ENCODE measurements at places on chromosomes 13 and 19.

DNA sequence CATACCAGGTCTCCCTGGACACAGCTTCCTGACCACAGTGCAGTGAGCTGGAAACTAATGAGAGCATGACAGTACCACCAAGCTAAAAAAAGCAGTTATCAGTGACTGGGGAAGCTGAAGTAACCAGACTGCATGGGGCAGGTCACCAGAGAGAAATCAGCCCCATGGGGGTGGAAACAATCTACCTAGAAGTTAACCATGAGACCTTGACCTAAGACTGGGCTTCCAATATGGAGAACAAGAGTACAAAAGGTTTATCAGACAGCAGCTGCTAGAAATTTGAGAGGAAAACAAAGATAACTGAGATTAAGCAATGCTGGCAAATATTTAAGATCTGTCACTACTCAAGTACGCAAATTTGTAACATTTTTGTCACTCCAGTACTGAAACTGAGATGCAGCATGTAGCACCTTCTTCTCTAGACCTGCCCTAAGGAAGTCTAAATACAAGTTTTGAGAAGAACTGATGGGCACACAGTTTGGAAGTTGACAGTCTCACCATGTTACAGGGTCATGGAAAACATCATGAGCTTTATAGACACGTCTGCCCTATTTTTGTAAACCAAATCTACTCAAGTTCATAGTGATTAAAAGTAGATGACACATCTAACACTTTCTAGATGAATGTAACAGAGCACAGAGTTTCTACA is 2641.8 kb upstream of the PCDH20 start:
- no peak for DNase-seq

GRCh38 chr13:101398191-101398590 is 18.1 kb downstream of the NALCN start:
- DNase-seq = no peak

DNA sequence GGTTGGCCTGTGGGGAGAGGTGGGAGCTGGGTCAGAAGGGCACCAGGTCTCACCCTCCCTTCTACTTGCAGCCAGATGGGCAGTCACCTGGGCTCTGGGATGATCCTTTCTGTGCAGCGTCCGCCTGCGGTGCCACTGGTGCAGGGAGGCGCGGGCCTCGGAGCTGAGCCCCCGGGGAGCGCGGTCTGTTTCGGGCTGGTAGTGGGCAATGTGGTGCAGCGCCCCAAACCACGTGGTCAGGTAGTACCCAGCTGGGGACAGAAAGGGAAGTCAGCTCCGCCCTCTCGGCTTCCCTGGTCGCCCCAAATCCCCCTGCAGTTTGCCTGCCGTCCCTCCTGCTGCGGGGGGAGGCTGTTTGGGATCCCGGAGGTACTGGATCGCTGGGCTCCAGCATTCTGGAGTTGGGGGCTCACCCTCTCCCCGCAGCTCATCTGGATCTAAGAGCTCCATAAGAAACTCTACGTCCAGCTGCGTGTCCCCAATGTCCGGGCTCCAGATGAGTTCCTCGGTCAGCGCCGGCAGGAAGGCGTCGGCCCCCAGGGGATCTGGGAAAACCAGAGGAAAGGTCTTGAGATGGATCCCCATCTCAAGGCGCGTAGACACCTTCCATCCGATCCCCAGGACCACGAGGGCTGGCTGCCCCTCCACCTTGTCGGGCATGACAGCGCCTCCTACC is 8.8 kb downstream of the RINL start:
- no peak for DNase-seq

DNA sequence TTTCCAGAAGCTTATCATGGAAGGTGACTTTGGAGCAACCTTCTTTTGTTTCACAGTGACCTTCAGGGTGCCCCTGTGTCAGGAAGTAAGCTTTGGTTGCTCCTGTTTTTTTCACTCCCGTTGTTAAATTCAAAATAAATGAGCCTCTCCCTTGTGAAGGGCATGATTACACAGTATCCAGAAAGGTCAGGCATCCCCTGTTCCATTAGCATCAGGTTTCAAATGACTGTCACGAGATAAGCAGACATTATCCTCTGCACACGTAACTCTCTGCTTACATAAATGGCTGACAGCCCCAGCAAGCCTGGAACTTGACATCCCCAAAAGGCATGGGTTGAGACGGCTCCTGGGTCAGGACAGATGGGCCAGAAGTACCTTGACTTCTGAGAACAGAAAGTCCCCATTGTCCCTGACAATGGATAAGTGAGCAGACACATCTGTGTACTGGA is 52.0 kb downstream of the RAB20 start:
- DNase-seq = no peak

- no peak for DNase-seq
Observed at GRCh38 chr13:45398877-45399276, 19.3 kb downstream of the SLC25A30 start.

GRCh38 chr13:71758828-71759227 is 108.2 kb downstream of the DACH1 start:
- DNase-seq = no peak

DNA sequence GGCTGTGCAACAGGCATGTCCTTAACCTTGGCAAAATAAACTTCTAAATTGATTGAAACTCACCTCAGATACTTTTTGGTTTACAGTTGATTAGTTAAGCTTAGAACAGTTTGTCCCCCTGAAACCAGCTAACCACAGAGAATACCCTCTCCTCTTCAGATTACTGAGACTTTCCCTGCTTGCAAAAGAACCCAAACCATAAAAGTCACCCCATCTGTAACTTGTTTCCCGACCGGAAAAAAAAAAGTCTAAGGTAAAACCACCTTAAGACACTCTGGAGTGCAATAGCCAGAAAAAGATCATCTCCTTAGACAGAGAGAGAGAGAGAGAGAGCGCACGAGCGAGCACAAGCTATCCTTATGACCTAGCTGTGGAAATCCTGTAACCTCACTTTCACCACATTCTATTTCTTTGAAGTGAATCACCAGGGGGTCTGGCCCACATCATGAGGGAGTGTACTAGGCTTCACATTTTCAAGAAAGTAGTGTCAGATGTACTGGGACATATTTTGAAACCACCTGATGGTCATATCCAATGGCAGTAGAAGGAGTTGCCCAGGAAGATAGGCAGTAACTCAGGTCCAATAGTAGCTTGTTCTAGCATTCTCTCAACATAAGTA is 11.1 kb upstream of the GTF2F2 start:
- no peak for DNase-seq

GRCh38 chr19:35725216-35725861 is 7.5 kb downstream of the KMT2B start:
- DNase-seq = no peak

GRCh38 chr19:51811344-51811743 is 16.4 kb downstream of the FPR3 start:
- DNase-seq = no peak

DNA sequence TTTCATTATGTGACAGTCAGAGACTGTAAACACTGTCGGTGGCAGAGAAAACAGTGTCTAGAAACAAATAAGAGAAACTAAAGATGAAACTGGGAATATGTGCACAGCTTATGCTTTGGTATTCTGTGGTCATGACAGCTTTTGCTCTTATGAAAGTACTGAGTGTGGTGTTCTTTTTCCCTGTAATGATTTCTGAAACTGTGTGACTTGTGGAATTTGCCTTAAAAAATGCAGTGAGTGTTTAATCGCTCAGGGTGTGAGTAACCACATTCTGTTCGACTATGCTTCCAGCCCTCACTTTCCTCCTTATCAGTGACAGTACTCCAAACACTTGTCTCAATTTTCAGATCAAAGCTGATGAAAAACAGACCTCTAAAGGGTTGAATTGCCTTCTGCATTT is 66.9 kb upstream of the DIAPH3 start:
- DNase-seq = no peak

DNA sequence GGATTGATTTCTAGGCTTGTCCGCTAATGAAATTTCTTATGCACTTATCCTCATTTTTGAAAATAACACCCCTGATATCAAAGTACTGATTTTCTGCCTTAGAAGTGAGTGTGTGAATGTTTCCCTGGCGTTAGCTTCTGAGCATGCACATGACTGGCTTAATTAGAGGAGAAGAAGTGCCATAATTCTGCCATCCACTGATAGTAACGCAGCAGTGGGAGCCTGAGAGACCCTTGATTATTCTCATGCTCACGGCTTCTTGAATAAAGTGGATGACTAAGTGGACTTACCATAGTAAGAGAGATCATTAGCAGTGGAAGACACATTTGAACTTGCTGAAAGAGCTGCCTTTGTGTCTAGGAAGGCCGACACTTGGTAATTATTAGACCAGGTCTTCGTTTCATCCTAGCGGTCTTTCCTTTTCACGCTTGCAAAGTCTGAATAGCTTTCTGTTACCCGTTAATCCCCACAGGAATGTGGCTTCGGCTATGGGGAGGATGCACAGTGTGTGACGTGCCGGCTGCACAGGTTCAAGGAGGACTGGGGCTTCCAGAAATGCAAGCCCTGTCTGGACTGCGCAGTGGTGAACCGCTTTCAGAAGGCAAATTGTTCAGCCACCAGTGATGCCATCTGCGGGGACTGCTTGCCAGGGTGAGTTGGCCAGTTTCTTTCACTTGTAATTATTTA is 45.3 kb downstream of the TNFRSF19 start:
- DNase-seq = no peak

DNA sequence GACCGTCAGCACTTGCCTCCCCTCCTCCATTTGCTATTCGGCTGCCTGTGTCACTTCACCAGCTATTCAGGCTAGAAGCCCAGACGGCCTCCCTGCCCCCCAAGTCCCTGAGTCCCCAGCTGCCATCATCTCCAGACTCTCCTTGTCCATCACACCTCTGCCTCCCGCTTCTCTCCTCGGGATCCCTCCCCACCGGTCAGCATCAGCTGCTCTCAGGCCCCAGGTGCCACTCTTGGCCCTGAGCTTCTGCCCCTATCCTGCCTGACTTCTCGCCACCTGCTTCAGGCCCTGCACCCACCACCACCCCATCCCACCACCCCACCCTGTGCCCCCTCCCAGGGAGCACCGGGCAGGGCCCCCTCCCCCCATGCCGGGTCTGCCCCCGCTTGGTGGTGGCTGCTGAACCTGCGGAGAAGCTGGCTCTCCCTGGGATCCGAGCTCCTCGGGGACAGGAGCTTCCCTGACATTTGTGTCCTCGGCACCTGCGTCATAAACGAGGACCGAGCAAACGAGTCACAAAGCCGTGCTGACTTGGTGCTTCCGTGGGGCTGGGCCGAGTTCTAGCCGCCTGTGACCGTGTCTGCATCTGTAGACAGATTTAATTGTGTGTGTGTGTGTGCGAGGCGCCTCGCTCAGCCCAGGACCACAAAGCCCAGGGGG is 70.3 kb upstream of the MCF2L start:
- no peak for DNase-seq

DNA sequence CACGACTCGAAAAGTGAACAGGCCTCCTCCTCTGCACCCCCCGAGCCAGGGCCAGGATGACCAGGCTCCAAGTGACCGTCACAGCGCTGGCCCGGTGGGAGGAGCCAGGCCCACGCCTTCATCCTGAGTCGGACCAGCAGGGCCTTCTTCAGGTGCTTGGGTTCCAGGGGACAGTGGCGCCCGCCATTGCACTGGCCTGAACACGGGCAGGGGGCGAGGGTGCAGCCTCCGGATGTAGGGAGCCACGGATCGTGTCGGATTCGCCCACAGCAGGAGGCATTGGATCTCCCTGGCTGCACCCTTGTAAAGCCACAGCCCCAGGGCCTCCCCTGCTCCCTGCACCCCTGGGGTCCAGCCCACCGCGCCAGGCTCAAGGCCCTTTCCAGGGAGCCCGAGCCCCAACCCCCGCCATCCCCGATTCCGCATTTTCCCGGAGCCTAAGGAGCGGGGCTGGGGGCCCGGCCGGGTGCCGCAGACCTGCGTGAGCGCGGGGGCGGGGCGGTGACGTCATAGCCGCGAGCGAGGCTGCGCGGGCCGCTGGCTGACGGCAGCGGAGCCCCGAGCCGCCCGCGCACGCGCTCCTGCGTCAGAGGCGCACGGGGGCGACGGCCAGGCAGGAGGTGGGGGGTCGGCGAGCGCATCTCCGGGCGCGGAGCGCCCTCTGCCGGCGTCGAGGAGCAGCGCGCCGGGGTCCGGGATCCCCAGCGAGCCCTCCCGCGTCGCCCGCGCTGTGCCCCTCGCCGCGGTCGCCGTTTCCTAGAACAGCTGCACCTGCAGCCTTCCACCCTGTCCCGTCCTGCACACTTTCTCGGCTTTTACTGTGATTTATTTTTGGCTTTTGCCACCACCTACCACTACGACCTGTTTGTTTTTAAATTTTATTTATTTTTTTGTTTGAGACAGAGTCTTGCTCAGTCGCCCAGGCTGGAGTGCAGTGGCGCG is 1.5 kb upstream of the ATP5F1D start:
- DNase-seq = peak; percentile 87

DNA sequence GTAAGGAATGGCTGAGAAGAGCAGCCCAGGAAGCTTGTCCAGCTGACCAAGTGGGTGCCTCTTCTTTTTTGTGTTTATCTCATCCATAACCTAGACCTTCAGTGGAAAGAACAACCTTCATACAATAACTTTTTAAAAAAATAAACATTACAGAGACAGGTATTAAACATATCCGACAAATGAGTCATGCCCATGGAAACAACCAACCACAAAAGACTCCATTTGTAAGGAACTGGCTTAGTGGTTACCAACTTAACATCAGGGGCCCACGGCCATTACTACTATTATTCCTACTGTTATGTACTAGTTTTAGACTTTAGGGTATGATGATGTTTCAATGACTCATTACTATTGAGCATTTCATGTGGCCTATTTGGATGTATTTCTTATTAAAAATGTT is 191.7 kb upstream of the SERP2 start:
- no peak for DNase-seq

GRCh38 chr19:34667349-34668076 is 9.4 kb downstream of the SCGB2B2 start:
- no peak for DNase-seq

GRCh38 chr19:10946958-10947657 is 13.7 kb upstream of the SMARCA4 start:
- DNase-seq = no peak

DNA sequence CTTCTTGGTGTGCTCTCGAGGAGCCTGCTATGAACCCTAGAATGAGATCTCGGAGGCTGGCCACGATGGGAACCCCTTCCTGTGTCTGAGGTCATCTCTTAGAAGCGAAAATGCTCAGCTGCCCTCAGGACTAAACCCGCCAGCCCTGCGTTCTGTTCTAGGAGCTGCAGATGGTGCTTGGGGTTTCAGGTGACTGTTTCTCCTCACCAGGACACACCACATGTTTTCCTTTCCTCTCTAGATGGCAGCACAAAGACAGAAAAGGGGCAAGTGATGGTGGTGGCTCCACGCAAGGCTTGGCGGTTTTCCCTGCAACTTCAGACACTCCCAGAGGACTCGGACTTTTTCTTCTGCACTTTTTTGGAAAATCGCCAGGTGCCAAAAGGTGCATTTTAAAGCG is 60.1 kb downstream of the RNASEH2B start:
- DNase-seq = no peak

- DNase-seq = no peak
Observed at GRCh38 chr19:4816202-4816949, 15.1 kb downstream of the TICAM1 start.

GRCh38 chr19:18421371-18421959 is 2.3 kb downstream of the SSBP4 start:
- no peak for DNase-seq

- DNase-seq = no peak
Observed at GRCh38 chr13:32314271-32315237, 609 bp downstream of the ZAR1L start.

- DNase-seq = no peak
Observed at GRCh38 chr19:10565028-10565566, 713 bp downstream of the KRI1 start.
